Stimulated activated naive CD4-positive, alpha-beta T cell treated with Interleukin-2 at 50 U/mL for 16 hours (primary cell): ENCODE measurements at places on chromosomes 4 and X.
A peak's percentile ranks its signal among the peaks of the same experiment; 100 is the strongest.

DNA sequence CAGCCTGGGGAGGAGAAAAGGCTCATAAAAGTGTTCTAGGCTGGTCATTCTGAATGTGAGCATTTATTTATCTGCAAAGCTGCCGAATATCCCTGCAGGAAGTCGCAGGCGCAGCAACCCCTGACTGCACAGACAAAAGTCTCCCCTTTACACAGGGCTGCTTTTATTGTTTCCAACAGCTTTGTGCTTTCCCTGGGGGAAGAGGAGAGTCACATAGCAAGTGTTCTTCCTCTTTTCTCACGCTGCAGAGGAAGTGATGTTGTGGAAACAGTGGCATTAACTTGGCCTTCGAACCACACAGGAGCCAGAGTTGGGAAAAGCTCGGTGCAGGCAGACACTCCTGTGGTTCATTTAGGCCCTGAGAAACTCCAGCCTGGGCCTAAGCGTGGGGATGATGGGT is 81.5 kb upstream of the BCOR start:
- no peak for DNase-seq

GRCh38 chr4:164012396-164013027 is 518.0 kb downstream of the TMA16 start:
- no peak for DNase-seq

GRCh38 chrX:44155126-44155525 is 181.9 kb upstream of the NDP start:
- no peak for DNase-seq

- DNase-seq, result no peak
Measured at GRCh38 chr4:75030028-75030427, 97.1 kb downstream of the PARM1 start.

DNA sequence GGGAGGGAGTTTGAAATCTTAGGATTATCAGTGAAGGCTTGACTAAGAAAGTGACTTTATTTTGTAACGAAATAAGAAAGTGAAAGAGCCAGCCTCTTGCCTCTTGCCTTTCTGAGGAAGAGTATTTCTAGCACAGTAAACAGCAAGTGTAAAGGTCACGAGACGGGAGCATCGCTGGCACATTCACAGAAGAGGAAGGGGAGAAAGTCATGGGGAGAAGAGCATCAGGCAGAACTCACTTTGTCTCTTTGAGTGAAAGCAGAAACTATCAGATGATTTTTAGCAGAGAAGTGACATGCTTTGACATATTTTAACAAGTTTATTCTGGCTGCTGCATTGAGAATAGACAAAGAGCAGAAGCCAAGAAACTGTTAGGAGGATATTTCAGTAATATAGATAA is 313.8 kb downstream of the CAMK2D start:
- DNase-seq, result no peak

DNA sequence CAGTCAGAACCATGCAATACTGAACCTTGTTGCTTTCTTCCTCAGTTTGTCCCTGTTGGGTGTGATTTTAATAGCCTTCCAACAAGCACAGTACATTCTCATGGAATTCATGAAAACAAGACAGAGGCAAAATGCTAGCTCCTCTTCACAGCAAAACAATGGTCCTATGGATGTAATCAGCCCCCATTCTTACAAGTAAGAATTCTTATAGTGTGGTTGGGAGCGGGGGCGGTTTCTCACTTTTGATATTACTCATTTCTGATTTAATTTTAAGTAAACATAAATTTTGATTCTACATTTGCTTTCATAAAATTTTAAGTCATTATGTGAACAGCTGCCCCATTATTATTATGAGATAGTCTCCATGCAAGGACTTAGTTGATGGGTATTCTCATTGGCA is 80.8 kb upstream of the TLR2 start:
- DNase-seq, result peak; percentile 7

DNA sequence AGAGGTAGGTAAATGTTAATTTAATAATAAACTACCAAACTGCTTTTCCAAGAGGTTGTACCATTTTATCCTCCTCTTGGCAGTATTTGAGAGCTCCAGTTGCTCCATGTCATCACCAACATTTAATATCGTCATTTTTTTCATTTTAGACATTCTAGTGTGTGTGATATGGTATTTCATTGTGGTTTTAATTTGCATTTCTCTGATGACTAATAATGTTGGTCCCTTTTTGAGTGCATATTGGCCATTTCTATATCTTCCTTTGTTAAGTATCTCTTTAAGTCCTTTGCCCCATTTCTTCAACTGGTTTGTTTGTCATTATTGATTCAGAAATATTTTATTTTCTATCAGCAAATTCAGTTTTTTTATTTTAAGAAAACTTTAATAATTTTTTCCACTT is 88.8 kb downstream of the MAPK10 start:
- DNase-seq, result no peak

- DNase-seq, result no peak
Measured at GRCh38 chrX:149208307-149208706, 296.8 kb downstream of the IDS start.

DNA sequence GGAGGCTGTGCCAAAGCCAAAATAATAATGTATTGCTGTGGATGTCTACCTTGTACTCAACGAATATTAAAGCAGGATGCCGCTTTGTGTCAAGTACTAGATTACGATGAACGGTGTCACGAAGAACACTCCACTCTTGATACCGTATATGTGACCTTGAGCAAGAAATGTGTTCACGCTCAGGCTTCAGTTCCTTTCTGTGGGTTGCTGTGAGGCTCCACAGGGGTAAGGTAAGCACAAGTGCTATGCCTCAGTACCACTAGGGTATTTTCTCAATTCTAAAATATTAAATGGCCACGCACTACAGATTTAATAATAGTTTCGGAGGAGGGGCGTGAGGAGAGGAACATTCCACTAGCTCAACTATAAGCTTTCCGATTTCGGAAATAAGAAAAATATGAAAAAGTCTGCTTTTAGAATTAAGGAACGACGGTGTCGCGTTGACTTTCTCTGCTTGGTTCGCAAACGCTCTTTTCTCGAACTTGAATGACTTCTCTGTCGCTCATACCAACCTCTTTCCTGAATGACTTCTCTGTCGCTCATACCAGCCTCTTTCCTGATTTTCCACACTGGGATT is 607 bp upstream of the SCOC start:
- DNase-seq, result peak; percentile 1

GRCh38 chr4:123453061-123453680 is 56.6 kb downstream of the SPRY1 start:
- DNase-seq, result no peak

- DNase-seq, result peak; percentile 77
Measured at GRCh38 chr4:8228319-8229250, 29.5 kb downstream of the SH3TC1 start.

DNA sequence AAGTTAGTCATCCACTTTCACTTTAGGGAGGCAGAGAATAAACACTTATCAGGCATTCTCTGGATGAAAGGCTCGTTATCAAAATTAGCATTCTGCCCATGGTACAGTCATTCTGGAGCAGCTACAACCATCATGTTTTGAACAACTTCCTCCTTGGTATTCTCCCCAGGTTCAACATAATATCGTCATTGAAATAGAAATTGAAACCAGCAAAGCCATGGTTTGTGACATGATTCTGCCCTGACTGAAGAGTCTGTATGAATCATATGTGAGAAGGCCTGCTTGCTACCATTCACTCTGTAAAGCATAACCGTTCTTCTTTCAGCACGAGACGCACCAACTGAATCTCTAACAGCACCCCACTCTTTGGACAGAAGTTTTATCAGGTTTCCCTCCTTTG is 127.5 kb upstream of the RADX start:
- DNase-seq, result no peak

DNA sequence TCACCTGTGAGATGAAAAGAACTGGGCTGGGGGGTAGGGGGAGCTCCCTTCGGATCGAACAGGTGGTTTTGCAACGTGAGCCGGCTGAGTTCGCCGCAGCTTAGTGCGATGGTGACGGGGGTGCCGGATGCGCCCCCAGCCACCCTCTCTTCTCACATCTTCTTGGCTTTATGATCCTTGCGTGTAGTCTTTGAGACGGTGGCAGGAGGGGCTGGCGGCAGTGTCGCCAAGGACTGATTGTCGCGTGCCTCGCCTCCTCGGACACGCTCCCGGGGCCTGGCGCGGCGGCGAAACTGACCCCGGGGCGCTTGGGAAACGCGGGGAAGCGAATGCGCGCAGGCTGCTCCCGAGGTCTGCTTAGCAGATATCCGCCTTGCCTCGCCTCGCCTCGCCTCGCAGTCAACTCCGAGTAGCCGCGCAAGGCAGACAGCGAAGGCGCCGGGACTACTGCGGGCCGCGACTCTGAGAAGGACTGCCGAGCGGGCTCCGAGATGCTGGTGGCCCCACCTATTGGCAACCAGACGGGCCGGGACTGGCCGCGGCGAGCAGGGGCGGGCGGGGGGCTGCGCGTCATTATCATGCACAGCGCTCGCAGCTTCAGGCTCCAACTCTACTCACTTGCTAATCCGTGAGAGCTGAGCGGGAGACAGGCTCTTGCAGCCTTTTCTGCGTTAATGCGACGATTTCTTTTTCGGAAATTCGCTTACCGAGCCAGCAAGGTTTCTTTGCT is 1.5 kb downstream of the GRID2 start:
- DNase-seq, result no peak

DNA sequence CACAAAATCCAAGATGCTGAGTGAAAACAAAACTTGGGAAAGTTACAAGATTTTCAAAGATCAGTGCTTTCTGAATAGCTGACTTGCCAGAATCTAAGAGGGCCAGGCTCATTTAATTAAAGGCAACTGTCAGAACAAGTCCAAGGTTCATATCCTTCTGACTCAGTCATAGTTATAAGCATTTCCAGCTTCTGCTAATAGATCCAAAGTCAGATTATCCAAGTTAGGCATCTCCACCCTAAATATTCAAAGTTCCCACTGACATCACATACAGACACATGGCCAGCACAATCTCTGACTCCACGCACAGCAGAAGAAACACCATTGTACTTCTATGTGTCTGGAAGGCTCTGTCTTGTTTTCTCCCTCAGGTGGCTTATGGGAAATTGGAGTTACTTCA is 41.8 kb downstream of the GASK1B start:
- no peak for DNase-seq

GRCh38 chr4:85369703-85370380 is 105.1 kb upstream of the ARHGAP24 start:
- no peak for DNase-seq

- no peak for DNase-seq
Measured at GRCh38 chr4:82810176-82810575, 11.6 kb upstream of the SCD5 start.

DNA sequence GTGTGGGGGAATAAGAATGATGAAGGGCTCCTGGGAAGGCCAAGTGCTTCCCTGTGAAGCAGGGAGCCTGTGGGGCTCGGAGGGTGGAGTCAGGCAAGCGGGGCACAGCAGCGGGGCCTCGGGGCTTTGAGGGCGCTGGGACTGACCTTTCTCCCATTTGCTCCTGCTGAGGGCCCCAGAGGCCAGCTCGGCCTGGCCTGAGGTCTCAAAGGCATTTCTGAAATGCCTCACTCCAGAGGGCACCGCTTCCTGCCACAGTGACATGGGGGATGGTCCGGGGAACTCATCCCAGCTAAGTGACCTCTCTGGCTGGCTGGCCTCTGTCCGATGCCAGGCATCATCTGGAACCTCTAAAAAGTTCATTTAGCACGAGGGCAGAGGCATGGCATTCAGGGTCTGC is 98.8 kb upstream of the STX18 start:
- DNase-seq, result no peak

GRCh38 chr4:110631584-110632505 is 9.0 kb upstream of the PITX2 start:
- no peak for DNase-seq

DNA sequence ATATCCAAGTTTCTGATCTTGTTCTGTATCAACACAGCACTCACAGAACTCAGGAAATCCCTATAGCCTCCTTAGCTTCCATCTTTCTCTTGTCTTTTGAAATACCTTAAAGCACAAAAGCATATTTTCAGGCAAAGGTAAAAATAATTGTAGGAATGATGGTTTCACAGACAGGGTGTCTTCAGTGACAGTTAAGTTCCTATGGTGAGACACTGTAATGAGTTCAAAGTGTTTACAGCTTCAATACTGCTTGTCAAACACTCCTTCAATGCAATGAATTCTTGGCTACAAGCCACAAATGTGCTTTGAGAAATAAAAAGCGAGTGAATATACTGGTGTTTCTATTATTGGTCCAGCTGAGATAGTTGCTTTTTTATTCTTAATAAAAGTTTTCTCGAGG is 466.0 kb downstream of the DMD start:
- DNase-seq, result no peak

DNA sequence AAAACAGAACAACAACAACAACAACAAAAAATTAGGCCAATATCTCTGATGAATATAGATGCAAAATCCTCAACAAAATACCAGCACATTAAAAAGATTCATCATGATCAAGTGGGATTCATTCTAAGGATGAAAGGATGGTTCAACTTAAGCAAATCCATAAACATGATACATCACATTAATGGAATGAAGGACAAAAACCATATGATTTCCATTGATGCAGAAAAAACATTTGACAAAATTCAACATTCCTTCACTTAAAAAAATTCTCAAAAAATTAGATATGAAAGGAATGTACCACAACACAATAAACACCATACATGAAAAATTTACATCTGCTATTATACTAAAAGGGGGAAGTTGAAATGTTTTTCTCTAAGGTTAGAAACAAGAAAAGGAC is 103.3 kb downstream of the IL15 start:
- DNase-seq, result no peak

- no peak for DNase-seq
Measured at GRCh38 chr4:169899295-169899694, 126.9 kb downstream of the MFAP3L start.

GRCh38 chr4:971666-972500 is 1.5 kb downstream of the DGKQ start:
- DNase-seq, result no peak

DNA sequence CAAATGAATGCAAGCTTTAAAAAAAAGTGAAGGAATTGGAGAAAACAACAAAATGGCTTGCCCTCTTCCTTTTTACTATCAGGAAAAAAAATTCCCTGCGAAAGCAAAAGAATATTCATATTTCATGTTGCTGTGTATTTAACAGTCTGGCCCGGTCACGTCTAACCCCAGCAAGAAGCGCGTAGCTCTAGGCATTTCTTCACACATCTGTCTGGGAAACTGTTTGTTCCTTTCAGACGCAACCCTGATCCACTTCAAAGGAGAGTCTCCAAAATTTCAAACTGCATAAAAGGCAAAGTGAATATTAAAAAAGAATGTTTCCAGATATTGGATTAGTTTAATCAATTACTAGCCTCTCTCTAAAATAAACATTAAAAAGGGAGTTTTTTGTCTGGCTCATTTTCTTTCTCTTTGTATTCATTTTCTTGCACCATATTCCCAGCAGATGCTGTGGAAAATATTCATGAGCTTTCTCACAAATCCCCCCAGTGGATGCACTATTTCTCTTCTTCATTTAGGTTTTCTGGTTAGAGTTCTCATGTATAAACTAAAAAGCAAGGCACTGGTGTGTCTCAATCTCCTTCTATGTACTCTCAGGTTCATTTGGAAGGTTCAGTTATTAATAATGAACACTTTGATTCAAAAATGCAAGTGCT is 145.3 kb downstream of the MID1 start:
- no peak for DNase-seq
